Activated CD4-positive, CD25-positive, alpha-beta regulatory T cell (primary cell): ENCODE measurements at places on chromosomes 1 and 21.

GRCh38 chr1:239647045-239647444 is 260.7 kb downstream of the CHRM3 start:
- DNase-seq: no peak

DNA sequence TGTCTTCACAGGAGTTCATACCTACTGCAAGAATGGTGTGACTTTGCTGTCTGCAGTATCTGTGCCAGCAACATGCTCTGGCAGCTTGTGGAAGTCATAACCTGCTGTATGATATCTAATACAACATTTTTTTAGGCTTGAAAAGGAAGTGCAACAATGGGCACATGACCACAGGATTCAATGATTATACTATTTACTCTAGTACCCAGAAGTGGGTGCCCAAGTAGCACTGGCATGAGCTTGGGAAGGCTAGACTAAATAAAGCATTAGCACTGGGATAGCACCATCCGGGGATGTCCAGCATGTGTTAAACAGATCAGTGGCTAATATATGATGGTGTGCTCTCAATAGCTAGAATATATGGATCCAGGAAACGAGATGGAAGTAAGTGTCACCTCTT is 98.6 kb upstream of the PDE4B start:
- DNase-seq: no peak

- no peak for DNase-seq
These were observed 44.9 kb upstream of the RAB3GAP2 start for GRCh38 chr1:220317161-220317560.

- DNase-seq: no peak
These were observed 70.0 kb upstream of the KIAA0040 start for GRCh38 chr1:175262621-175263020.

DNA sequence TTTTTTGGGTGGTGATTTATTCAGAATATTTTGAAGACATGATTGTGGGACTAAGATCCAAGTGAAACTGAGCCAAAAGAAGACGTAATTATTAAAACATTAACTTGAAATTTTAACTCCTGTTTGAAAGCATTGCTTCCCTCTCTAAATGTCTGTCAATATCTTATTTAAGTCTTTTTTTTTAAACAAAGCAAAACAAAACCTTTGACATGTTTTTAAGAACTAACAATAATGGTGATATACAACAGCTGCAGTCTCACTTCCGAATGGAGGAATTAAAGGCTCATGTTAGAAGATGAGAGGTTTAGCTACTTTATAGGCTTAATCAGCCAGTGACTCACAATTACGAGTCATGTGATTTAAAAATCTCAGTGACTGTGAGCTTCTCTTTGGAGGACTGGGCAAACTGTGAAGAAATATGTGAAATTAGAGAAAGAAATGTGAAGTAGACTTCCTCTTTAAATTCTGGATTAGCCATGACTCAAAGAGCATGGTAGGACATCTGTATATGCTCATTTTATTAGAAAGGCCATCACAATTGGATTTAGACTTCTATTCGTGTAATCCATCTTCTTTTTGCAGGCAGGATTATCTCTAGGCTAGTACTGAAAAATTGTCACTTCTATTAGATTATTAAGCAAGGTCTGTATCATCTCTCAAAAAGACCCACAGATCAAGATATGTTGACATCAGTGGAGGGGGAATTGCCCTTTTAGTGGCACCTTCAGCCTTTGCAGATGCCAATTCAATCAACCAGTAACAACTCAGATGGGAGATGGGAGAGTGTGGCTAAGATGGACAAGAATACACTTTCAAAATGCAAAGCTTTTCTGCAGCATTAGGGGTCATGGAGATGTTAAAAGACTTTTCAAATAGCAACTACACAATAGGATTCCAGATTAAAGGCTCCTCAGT is 28.7 kb downstream of the KCNA3 start:
- DNase-seq: no peak

- DNase-seq: peak; percentile 5
These were observed at the start of gene VASH2 for GRCh38 chr1:212950243-212951125. TSS of gene VASH2 (plus strand) at chr1:212950541. CDS start at chr1:212951543, 1,002 bp downstream.

- no peak for DNase-seq
These were observed 6.9 kb upstream of the ZMYM4 start for GRCh38 chr1:35261412-35262120.

- no peak for DNase-seq
These were observed 186.8 kb downstream of the LTN1 start for GRCh38 chr21:28805885-28806284.

DNA sequence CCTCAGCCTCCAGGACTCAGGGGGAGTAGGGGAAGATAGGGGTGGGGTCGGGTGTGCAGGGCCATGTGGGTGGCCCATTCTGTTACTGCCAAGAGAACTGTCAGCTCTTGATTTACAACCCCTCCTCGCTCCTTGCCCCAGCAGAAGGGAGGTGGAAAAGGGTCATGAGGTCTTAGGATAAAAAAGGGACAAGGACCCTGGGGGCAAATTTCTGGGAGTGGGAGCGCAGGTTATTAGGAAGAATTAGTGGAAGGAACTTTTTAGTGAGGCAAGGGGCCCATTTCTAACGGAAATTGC is 812 bp downstream of the FAM110D start:
- no peak for DNase-seq

- DNase-seq: no peak
These were observed 125.0 kb downstream of the ADSS2 start for GRCh38 chr1:244326757-244327156.

DNA sequence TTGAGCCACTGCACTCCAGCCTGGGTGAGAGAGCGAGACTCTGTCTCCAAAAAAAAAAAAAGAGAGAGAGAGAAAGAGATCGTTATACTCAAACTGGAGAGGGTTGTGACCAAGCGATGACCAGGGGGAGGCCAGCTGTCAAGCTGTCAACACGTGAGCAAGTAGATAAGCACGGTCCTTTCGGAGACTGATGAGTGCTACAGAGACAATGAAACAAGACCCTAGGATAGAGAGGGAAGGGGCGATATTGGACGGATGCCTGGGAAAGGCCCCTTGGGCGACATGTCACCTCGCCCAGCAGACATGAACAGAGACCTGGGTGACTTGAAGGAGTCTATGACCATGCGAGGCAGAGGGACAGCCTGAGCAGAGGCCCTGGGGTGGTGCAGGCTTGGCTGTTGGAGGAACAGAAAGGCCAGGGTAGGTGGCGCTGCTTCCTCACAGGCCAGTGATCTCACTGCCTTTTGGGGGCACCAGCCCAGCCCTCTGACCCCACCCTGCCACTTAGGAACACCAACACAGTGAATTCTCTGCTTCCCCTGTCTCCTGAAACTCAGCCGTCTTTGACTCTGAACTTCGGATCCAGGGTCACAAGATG is 100.8 kb upstream of the IFFO2 start:
- DNase-seq: no peak

DNA sequence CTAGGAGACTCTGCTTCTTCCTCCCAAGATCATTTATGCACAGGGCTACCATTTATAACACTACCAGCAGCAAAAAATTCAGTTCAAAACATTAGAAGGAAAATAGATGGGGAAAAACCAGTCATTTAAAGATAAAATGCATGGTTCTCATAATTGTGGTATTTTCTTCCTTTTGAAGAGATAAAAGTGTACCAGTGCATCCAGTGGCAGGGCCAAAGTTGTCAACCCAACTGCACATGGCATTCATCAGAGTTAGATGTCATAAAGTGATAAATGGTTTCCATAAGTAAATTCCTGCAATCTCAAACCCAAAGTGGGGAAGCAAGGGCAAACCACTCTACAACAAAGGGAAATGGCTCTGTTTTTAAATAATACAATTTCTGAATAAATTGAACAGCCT is 119.1 kb upstream of the DMRTA2 start:
- DNase-seq: no peak

GRCh38 chr1:170790651-170791071 is 126.7 kb downstream of the PRRX1 start:
- no peak for DNase-seq

- no peak for DNase-seq
These were observed 57.1 kb downstream of the ZC3H11B start for GRCh38 chr1:219555806-219556205.

GRCh38 chr1:239913141-239913585 is 178.5 kb upstream of the FMN2 start:
- no peak for DNase-seq

GRCh38 chr1:112445596-112445995 is 49.6 kb downstream of the CTTNBP2NL start:
- DNase-seq: no peak

- no peak for DNase-seq
These were observed 1.9 kb upstream of the OR13G1 start for GRCh38 chr1:247681288-247681897.

GRCh38 chr1:113133038-113133437 is 60.0 kb downstream of the LRIG2 start:
- DNase-seq: no peak

DNA sequence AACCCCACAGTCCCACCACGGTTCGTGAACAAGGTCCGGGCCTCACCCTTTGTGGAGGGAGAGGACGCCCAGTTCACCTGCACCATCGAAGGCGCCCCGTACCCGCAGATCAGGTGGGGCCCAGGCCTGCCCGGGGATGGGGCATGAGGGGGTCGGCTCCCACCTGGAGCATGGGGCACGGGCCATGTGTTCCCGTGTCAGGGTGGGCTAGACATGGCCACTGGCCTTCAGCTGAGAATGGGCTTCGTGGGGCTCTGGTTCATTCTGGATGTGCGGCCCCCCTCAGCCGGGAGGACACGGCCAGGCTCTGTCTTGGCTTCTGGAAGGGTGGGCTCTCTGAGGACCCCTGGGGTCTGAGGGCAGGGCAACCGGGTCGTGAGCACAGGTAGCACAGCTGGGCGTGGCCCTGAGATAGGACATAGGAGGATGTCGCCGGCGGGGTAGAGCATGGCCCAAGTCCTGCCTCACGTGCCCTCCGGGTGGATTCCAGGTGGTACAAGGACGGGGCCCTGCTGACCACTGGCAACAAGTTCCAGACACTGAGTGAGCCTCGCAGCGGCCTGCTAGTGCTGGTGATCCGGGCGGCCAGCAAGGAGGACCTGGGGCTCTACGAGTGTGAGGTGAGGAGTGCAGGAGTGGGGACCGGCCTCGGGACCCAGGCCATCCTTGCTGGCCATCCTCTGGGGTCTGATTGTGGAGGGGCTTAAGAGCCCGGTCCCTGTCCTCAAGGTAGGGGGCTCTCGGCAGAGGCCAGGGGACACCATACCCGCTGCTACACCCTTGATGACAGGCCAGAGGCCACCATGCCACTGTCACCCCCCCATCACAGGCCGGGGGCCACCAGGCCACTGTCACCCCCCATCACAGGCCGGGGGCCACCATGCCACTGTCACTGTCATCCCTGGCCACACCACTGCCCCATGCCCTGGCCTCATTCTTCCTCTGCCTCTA is 55.5 kb downstream of the TRIM11 start:
- DNase-seq: no peak

- DNase-seq: no peak
These were observed 160.9 kb downstream of the UCK2 start for GRCh38 chr1:165988275-165988674.

DNA sequence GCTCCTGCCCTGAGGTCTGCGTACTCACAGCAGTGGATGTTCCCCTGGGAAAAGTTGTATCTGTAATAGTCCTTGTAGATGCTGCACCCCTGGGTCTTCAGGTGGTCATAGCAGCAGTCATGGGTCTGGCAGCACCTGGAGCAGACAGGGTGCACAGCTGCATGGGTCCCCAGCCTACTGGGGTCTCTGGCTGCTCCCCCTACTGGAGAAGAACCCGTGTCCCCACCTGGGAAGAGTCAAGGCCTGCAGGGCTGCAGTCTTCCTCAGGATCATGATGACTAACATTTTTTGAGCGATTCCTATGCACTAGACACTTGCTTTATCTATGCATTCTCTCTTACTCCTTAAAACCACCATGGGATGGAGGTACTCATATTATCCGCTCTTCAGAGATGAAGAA is 3.9 kb downstream of the PLA2G2D start:
- DNase-seq: no peak

DNA sequence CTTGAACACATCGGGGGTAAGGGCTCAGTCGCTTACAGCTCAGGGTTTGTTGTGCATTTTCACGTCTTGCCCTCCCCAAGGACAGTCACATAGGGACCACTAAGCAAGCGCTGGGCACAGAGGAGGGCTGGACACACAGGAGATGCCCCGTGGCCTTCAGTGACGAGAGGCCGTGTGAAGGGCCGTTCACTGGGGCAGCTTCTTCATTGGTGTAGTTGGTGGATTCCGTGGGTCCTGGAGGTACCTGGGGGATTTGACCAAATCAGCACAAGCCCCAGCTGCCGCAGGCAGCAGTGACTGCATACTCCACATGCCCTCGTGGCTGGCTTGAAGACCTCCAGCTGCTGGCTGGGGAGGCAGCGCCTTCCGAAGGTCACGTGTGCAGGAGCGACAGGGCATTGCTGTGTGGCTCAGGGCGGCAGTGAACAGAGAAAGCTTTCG is 100.8 kb upstream of the C1orf174 start:
- no peak for DNase-seq

DNA sequence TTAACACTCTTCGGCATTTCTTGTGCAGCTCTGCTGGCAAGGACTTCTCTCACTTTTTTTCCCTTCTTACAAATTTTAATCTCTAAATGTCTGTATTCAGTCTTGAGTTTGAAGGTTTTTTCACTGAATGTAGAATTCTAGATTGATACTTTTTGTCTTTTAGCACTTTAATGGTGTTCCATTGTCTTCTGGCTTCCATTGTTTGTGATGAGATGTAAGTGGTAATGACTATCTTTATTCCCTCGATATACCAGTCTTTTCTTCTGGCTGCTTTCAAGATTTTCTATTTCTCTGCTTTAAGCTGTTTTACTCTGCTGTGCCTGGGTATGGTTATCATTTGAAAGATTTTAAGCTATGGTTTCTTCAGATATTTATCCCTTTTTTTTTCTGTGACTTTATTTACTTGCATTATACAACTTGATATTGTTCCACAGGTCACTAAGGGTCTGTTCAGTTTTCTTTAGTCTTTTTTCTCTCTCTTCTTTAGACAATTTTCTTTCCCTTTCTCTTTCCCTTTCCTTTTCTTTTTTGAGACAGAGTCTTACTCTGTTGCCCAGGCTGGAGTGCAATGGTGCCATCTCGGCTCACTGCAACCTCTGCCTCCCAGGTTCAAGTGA is 35.8 kb downstream of the DYRK1A start:
- DNase-seq: no peak

DNA sequence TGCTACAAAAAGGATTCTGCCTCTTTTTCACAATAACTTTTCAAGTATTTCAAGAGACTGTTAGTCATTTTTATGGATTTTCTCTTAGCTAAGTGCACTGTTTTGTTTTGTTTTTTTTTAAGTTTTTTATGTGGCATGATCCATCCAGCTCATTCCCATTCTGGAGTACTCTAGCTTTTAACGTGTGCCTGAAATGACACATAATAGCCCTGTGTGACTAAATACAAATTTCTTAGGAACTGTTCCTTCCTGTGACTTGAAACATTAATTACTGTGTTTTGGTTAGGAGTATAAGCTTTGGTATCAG is 143.9 kb downstream of the HS2ST1 start:
- DNase-seq: no peak

GRCh38 chr1:11059155-11059967 is 457 bp downstream of the SRM start:
- DNase-seq: peak; percentile 45

DNA sequence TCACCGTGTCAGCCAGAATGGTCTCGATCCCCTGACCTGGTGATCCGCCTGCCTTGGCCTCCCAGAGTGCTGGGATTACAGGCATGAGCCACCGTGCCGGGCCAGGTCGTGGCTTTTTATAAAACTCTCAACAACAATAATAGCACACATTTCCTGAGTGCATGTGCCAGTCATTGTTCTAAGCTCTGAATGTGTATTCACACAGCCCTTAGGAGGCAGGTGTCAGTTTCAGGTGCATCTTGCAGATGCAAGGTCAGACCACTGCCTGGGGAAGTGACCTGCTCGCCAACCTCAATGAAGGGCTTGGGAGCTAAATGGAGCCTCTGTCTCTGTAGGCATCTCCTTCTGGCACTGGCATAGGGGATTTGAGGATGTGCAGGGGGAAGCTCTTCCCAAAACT is 1.6 kb upstream of the LEFTY2 start:
- no peak for DNase-seq

GRCh38 chr21:20998456-20998789 is 214 bp downstream of the NCAM2 start:
- no peak for DNase-seq
